ENCODE measurements at places on chromosomes 7 and 10.

- no peak for DNase-seq
These were observed 74.2 kb downstream of the EEPD1 start for GRCh38 chr7:36227223-36227622.

DNA sequence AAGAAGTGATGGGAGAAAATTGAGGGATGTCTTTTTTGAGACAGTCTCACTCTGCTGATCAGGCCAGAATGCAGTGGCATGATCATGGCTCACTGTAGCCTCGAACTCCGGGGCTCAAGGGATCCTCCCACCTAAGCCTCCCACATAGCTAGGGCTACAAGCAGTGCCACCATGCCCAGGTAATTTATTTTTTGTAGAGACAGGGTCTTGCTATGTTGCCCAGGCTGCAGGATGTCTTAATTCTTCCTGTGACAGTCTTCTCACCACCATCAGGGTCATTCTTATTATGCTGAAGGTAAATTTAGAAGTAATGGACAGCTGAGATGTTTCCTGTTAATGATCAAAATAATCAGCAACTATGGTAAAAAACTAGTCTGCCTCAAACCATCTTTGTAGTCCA, 7.1 kb downstream of the DNAJC9 start:
- DNase-seq = no peak

DNA sequence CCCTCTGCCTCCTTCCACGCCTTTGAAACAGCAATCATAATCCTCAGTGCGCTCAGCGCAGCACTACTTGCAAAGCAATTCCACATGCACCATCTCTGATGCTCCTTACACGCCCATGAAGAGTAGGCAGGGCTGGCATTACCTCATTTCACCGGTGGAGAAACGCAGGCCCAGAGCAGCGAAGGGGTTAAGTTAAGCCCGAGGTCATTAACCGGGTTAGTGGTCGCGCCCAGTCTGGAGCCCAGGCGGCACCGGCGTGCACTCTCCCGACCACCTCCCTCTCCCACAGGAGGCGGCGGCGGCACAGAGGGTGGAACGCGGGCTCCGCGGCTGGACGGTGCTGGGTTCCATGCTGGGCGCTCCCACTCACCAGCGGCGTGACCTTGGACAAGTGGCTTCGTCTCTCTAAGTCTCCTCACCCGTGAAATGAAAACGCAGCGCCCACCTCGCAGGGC, 515 bp downstream of the FASTK start:
- no peak for DNase-seq

- no peak for DNase-seq
These were observed 37.7 kb downstream of the MTURN start for GRCh38 chr7:30172451-30172850.

DNA sequence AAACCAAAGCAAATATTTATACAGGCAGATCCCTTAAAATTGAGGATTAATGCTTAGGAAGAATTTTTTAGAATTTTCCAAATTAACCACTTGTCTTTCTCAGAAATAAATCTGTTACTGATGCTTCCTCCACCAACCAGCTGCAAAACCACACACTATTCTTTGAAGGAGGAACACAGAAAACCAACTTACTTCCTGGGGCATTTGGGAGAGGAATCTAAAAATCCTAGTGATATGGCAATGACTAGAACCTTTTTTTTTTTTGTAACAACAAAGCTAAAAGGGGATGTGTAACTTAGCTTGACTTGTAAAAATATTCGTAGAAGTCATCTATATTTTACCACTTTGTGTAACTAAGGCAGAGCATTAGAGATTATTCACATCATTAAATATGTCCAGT, 5.1 kb upstream of the TM9SF3 start:
- DNase-seq = no peak

DNA sequence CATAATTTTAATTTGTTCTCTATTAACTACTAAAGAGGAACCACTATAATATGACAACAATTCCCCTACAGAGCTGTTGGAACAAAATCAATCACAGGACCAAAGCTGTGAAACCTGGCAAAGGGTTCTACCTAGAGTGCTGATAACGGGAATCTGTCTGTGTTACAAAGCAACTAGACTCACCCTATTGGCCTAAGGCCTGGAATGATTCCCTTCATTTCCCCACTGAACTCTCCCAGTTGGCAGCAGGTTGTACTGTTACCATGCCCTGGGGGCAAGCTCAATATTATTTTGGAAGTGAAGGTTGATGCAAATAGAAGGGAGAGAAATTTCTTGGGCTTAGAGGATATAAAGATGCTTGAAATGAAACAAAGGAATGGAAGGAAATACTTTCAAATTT, 81.8 kb downstream of the SEMA3A start:
- no peak for DNase-seq

- no peak for DNase-seq
These were observed 490.2 kb upstream of the IGFBP3 start for GRCh38 chr7:46411236-46411635.

DNA sequence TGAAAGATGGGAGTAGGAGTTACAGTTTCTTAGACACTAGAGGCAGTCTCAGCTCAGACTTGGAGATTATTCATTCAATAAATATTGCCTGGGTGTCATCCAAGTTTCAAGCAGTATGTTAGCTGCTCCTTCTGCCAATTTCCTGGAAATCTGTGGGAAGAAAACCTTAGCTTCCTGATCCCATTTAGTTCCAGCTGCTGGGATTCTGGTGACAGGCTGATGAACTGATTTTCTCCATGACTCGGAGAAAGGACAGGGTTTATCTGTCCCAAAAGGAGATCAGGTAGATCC, 95.8 kb downstream of the CLEC2L start:
- no peak for DNase-seq

- no peak for DNase-seq
These were observed 122.7 kb downstream of the PRKAG2 start for GRCh38 chr7:151754142-151754590.

GRCh38 chr10:113135025-113135424, 185.0 kb downstream of the TCF7L2 start:
- no peak for DNase-seq

DNA sequence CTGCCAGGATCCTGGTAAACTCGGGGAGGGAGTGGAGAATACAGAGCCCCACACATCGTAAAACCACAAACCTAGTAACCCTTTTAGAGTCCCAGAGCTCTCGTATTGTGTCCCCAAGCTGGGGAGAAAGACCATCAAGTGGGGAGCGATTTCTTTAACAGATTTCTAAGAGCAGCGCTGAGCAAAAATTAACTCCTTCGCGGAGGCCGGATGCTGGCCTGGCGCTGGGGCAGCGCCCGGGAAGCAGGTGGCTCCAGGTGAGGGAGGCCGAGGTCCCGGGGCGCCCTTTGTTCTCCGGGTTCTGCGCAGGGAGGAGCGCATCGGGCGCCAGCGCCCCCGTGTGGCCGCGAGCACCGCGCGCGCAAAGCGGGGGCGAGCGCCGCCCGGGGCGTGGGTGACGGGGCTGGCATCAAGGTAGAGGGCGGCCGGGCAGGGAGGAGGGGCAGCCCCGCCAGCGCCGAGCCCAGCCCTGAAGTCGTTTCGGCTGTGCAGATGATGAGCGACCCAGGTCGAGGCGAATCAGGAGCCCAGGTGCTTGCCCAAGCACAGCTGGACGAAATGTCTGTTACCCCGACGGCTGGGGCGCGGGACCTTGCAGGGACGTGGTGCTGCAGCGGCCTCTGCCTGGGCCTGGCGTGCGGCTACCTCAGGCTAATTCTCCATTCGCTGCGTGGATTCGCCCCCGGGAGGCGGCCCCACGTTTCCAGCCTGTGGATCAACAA, 10.4 kb upstream of the FGFR2 start:
- no peak for DNase-seq

DNA sequence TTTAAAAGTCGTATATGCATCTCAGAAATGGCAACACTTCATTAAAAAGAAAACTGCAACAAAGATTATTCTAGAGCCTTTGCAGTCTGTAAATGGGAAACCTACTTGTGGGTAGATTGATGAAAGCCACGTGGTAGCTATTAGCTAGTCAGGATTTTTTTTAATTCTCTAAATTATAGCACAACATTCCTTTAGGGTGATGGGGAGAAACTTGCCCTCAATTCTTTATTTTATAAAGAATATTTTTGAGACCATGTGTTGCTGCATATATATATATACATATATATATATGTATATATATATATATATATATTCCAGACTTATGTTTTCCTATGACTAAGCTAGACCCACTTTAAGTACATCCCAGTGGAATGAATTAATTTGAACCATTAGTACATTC, 118.0 kb downstream of the PPP1R3A start:
- no peak for DNase-seq

DNA sequence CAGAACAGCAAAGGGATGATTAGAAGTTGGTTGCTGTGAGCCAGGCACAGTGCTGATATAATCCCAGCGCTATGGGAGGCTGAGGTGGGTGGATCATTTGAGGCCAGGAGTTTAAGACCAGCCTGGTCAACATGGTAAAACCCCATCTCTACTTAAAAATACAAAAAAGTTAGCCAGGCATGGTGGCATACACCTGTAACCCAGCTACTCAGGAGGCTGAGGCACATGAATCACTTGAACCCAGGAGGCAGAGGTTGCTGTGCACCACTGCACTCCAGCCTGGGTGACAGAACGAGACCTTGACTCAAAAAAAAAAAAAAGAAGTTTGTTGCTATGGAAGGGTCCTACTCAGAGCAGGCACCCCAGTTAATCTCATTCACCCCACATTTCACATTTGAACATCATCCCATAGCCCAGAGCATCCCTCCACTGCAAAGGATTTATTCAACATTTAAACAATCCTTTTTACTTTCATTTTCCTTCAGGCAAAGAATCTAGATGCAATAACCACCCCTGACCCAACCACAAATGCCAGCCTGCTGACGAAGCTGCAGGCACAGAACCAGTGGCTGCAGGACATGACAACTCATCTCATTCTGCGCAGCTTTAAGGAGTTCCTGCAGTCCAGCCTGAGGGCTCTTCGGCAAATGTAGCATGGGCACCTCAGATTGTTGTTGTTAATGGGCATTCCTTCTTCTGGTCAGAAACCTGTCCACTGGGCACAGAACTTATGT, 4.1 kb downstream of the IL6 start:
- DNase-seq = no peak

DNA sequence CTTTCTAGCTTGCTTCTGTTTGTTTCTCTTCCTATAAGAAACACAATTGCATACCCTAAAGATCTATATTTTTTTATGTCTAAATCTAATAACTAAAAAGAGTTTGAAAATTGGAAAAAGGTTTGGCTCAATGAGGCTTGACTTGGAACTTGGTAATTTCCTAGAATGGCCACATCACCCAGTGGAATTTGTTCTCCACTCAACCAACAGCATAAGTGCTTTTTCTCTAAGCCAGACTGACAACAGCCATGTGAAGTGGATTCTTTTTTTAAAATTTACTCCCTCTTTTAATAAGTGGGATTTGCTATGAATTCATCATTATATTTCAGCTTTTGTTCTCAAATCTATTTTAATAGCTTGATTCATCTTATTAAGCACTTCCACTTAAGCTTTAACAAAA, 33.8 kb downstream of the GBF1 start:
- no peak for DNase-seq

Measured in CD4-positive, alpha-beta T cell treated with Interleukin-1 beta for 1 hour (primary cell).